Stimulated activated CD4-positive, alpha-beta T cell treated with anti-CD3 and anti-CD28 coated beads, Interleukin-4, amount 100 ng/mL, for 1 hour (primary cell): ENCODE measurements at places on chromosomes 6 and 20.

DNA sequence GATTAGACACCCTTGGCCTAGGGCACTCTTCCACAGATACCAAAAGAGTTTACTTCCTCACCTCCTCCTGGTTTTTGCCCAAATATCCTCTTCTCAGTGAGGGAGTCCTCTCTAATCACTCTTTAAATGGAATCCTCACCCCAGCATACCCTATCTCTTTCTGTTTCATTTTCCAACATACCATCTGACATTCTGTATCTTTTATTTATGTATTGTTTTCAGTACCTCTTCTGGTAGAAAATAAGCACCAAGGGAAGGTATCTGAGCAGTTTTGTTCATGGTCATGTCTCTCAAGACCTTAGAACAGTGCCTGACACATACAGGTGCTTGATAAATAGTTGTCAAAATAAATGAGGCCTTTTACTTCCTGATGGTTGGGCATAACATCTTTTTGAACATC lies 55.1 kb downstream of the KIAA0408 start:
- DNase-seq, result no peak

- no peak for DNase-seq
Observed at GRCh38 chr6:1609648-1610496, at the start of gene FOXC1. Gene FOXC1, plus strand, starts transcription at chr6:1609915. Its CDS starts 531 bp downstream, at chr6:1610446.

DNA sequence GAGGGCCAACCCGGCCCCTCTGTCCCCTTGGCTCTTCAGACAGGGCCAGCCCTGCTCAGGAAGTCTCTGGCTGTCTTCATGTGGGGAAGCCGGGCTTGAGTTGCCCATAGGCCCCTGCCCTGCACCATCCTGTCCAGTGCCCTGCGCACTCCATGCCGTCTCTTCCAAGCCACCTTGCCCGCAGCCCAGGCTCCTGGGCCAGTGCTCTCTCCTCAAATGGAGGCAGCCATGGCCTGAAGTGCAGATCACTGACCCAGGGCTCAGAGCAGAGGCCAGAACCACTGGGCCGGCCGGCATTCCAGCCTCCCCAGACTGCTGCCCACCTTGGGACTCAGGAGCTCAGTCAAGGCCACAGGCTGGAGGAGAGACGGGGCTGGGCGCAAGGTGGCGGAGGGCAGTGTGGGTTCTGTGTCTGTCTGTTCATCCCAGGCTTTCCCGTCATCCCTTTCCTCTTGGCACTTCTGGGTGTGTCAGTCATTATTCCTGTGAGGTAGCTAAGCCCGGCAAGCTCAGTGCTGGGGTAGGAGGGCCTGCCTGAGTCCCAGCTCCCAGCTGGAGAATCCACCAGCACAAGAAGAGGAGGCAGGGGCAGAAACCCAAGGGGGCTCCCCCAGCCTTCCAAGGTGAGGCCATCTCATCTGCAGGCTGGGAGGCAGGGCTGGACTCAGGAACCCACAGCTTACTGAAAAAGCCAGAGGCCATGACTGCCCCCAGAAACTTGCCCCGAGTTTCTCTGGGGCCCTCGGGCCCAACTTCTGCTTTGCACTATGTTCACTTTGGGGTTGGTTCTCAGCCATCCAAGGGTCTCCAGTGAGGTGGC lies 22.4 kb downstream of the SDCBP2 start:
- DNase-seq, result no peak

DNA sequence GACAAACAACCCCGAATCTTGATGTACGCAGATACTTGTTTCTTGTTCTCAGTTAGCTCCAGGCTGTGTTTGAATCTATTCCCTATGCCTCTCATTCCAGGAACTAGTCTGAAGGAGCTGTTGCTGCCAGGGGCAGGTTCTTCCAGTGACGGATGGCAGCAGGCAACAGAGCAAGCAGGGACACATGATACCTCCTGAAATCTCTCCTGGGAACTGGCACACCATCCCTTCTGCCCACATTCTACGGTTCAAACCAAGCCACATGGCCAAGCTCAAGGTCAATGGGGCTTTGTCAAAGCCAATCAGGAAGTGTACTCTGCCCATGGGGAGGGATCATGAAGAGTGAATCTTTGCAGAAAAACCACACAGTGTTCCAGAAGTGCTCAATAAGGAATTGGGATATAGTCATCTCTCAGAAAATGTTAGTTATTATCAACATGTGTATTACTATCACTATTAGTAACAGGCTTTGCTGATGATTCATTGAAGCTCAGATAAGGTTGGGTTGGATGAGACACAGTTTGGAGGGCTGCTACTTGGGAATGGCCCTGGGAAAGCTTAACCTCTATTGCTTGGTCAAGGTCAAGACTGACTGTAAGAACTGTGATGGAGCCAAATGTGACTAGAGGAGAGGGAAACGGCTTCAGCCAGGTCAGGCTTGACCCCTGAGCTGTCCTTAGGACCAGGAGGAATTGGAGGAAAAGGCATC lies 454.9 kb downstream of the PTPRT start:
- no peak for DNase-seq

DNA sequence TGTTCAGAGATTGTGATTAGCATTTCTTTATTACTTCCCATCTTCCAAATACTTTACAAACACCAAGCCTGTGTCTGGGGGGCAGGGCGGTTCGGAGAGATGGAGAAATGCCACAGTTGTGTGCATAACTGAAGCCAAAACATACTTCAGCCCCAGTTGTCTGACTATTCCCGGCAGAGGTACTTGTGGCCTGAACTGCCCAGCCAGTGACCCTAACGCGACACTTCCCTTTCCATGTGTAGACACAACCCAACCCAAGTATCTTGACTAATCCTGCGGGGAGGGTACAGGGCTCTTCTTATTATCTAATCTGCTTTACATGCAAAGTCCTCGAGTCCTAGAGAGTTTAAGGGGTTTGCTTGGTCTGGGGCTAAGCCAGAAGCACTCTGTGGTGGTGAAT lies 46.2 kb downstream of the ISM1 start:
- DNase-seq, result no peak

GRCh38 chr20:50717974-50718761 lies 13.2 kb upstream of the PARD6B start:
- DNase-seq, result no peak

DNA sequence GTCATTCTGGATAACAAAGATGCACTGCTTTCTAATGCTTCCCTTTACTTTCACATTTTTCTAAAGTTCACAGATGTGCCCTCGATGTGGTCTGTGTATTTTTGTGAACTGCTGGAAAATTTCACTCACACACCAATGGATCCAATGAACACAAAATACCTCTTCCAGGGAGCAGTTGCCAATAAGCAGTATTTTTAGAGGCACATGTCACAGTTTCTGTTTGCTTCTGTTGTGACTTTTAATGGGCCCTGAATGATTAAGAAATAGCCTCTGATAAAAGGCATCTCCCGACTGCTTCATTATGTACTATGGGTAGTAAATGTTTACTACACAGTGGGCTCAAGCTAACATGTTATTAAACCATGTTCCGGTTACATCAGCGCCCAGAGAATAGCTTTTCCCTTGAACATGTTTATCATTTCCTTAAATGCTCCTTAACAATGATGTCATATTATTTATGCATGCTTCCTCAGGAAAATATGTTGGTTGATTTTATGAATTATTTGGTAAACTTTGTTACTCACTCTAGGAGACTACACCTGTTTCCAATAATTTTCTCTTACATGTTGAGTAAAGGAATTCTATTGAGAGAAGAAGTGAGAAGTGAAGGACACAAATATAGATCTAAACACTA lies 188.0 kb downstream of the KCNQ5 start:
- no peak for DNase-seq

DNA sequence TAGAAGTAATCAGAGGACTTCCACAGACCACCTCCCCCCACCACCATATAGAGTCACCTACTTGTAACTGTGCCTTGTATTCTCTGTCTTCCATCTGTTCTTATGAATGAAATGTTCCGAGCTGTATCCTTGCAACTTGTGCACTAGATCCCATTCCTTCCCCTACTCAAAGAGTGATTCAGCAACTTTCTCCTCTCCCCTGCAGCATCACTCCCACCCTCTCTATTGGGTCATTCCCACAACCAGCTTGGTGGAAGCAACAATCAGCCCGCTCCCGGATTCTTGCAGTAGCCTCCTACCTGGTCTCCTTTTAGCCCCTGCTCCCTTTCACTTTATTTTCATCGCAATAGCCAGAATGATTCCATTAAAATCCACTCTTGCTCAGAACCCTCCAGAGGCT lies 34.9 kb upstream of the REV3L start:
- no peak for DNase-seq

- DNase-seq, result peak; percentile 18
Observed at GRCh38 chr6:129251669-129252376, 368.9 kb downstream of the LAMA2 start.

DNA sequence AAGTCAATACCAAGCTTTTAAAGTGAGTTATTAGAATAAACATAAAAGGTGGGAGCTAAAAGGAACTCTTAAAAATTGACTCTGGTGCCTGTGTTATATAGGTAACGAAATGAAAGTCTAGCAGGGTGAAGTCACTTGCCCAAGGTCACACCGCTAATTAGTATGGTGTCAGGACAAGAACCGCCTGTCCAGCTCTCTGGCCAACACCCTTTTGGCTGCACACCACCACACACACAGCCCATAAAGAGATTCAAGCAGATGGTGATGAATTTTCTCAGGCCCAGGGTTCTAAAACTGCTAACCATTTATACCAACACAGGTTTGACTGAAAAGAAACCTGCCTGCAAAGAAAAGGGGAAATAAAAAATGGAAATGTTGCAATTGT lies 20.2 kb downstream of the GFOD1 start:
- DNase-seq, result no peak

- DNase-seq, result no peak
Observed at GRCh38 chr20:460180-460579, 2.2 kb downstream of the TBC1D20 start.

- no peak for DNase-seq
Observed at GRCh38 chr6:722608-723007, 29.7 kb upstream of the EXOC2 start.

- no peak for DNase-seq
Observed at GRCh38 chr20:22984008-22984407, 51.1 kb upstream of the SSTR4 start.

DNA sequence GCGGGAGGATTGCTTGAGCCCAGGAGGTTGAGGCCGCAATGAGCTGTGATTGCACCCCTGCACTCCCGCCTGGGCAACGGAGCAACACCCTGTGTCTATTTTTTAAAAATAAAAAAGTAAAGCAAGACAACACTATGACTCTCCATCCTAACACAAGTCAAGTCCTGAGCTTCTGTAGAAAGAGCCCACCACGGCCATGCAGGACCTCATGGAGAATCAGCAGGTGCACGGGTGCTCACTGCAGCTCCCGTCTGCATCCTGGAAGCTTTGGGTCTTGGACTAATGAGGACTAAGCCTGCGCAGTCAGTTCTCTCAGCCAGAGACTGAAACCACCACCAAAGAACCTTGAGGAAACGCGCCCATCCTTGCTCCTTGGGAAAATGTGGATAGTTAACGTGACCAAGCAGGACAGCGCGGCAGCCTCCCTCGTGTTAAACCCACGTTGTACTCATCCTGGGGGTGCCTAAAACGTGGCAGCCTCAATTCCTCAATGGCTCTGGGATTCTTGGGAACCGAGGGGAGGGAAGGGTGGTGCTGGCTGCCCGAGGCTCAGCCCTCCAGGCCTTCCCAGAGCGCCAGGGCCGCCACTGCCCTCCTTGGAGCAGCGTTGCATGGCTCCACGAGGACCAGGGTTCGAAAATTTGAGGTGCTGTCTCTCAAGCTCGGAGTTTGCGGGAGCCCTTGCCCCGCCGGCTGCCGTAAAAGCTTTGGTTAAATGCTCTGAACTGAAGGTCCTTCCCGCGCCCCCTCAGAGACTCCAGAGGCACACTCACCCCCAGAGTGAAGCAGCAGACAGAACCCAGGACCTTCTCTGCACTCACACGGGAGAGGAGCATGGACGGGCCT lies 29.0 kb downstream of the DLL1 start:
- DNase-seq, result no peak
